ENCODE measurements at places on chromosomes 7 and 10. TPM values are rescaled to one million over a fixed set of nuclear protein-coding genes. Genes with fewer than 3 reads are reported as not detected.

SEMA3D gene
- 3.5 TPM for total RNA-seq

GNAT3 gene
- total RNA-seq = not detected

EPHB6 gene
- 19.7 TPM for total RNA-seq

PTPN20 gene
- total RNA-seq = not detected

NODAL gene
- 6.3 TPM for total RNA-seq

FOXI2 gene
- 1.0 TPM for total RNA-seq

ING3 gene
- total RNA-seq = 17.7 TPM

SLC26A3 gene
- not detected for total RNA-seq

SPDYE16 gene
- total RNA-seq = not detected

ACSL5 gene
- not detected for total RNA-seq

OR6B1 gene
- not detected for total RNA-seq

TRIL gene
- 5.8 TPM for total RNA-seq

SORCS3 gene
- 0.82 TPM for total RNA-seq

ABCC2 gene
- 0.42 TPM for total RNA-seq

ABLIM1 gene
- total RNA-seq = 51.2 TPM

NUDT13 gene
- 1.9 TPM for total RNA-seq

SYT15B gene
- not detected for total RNA-seq

PNLIPRP2 gene
- not detected for total RNA-seq

PCBD1 gene
- total RNA-seq = 46.9 TPM

ADCYAP1R1 gene
- 14.6 TPM for total RNA-seq

PTN gene
- total RNA-seq = 28.6 TPM

SEC31B gene
- 4.1 TPM for total RNA-seq

GCK gene
- 4.9 TPM for total RNA-seq

THSD7A gene
- total RNA-seq = 1.2 TPM

HOXA4 gene
- total RNA-seq = not detected

AMZ1 gene
- 1.4 TPM for total RNA-seq

NEUROG3 gene
- total RNA-seq = 0.31 TPM

LRGUK gene
- total RNA-seq = 3.6 TPM

CYP2C8 gene
- total RNA-seq = 0.32 TPM

CCDC136 gene
- 43.7 TPM for total RNA-seq

MRPL43 gene
- 74.1 TPM for total RNA-seq

SMO gene
- 61.2 TPM for total RNA-seq

NXPH1 gene
- 0.40 TPM for total RNA-seq

MYL10 gene
- 0.44 TPM for total RNA-seq

CACNB2 gene
- total RNA-seq = 3.2 TPM

VAX1 gene
- not detected for total RNA-seq

HOGA1 gene
- 0.28 TPM for total RNA-seq

TRIM50 gene
- total RNA-seq = not detected

PITRM1 gene
- total RNA-seq = 31.5 TPM

CCL26 gene
- 14.8 TPM for total RNA-seq

MRPS16 gene
- 125 TPM for total RNA-seq

EVX1 gene
- not detected for total RNA-seq

CTAGE8 gene
- total RNA-seq = not detected

MCM7 gene
- total RNA-seq = 344 TPM

PALD1 gene
- 31.8 TPM for total RNA-seq

MNX1 gene
- 0.39 TPM for total RNA-seq

TCAF2 gene
- total RNA-seq = 0.31 TPM

SPDYE5 gene
- not detected for total RNA-seq

MRC1 gene
- 0.11 TPM for total RNA-seq

TRPV5 gene
- not detected for total RNA-seq

CLRN3 gene
- not detected for total RNA-seq

CPA1 gene
- total RNA-seq = not detected

DTX2 gene
- total RNA-seq = 59.1 TPM

FGFBP3 gene
- 115 TPM for total RNA-seq

SPAG6 gene
- total RNA-seq = 0.34 TPM

SPDYE8 gene
- not detected for total RNA-seq

PGAM2 gene
- total RNA-seq = 1.4 TPM

TRIM73 gene
- 0.90 TPM for total RNA-seq

RSPH10B2 gene
- total RNA-seq = 0.52 TPM

PLCE1 gene
- 0.06 TPM for total RNA-seq
